ENCODE measurements at places on chromosomes 1 and 21. TPM values are rescaled to one million over a fixed set of nuclear protein-coding genes. Genes with fewer than 3 reads are reported as not detected.

Gene MNDA
- total RNA-seq = 3.5 TPM

Gene BCL2L15
- not detected for total RNA-seq

Gene TCP10L
- 3.9 TPM for total RNA-seq

Gene TIE1
- 120 TPM for total RNA-seq

Gene CD34
- total RNA-seq = 142 TPM

Gene LCE1F
- total RNA-seq = not detected

Gene S100A7A
- not detected for total RNA-seq

Gene CYP4Z1
- 4.8 TPM for total RNA-seq

Gene EPS8L3
- total RNA-seq = not detected

Gene SYCP1
- total RNA-seq = not detected

Gene LBR
- total RNA-seq = 21.1 TPM

Gene URB2
- total RNA-seq = 1.8 TPM

Gene C1orf167
- total RNA-seq = not detected

Gene SAMSN1
- 6.1 TPM for total RNA-seq

Gene RHBDL2
- not detected for total RNA-seq

Gene C4BPA
- not detected for total RNA-seq

Gene KCND3
- 13.3 TPM for total RNA-seq

Gene AMY1B
- not detected for total RNA-seq

Gene TMEM82
- total RNA-seq = not detected

Gene VWA5B1
- total RNA-seq = not detected

Gene XCL1
- not detected for total RNA-seq

Gene SUMO3
- total RNA-seq = 69.2 TPM

Gene CROCC
- total RNA-seq = 27.0 TPM

Gene RBM11
- total RNA-seq = not detected

Gene CFAP74
- total RNA-seq = not detected

Gene GNAT2
- total RNA-seq = not detected

Gene PTGFR
- 0.85 TPM for total RNA-seq

Gene NIT1
- total RNA-seq = 44.9 TPM
